ENCODE measurements at places on chromosomes 2 and 18. TPM values are rescaled to one million over a fixed set of nuclear protein-coding genes. Genes with fewer than 3 reads are reported as not detected.

The SPRED2 gene
- 32.1 TPM for total RNA-seq

The DSG1 gene
- not detected for total RNA-seq

The BOK gene
- 28.3 TPM for total RNA-seq

The AGXT gene
- not detected for total RNA-seq

The SNORC gene
- total RNA-seq, result 4.1 TPM

The OSGEPL1 gene
- total RNA-seq, result 3.8 TPM

The GALNT5 gene
- total RNA-seq, result 1.8 TPM

The TUBB8B gene
- not detected for total RNA-seq
